Stimulated activated CD4-positive, alpha-beta T cell treated with anti-CD3 and anti-CD28 coated beads, Interleukin-4, amount 100 ng/mL, for 1 hour (primary cell): ENCODE measurements at places on chromosomes 6 and 20.
A peak's percentile ranks its signal among the peaks of the same experiment; 100 is the strongest.

DNA sequence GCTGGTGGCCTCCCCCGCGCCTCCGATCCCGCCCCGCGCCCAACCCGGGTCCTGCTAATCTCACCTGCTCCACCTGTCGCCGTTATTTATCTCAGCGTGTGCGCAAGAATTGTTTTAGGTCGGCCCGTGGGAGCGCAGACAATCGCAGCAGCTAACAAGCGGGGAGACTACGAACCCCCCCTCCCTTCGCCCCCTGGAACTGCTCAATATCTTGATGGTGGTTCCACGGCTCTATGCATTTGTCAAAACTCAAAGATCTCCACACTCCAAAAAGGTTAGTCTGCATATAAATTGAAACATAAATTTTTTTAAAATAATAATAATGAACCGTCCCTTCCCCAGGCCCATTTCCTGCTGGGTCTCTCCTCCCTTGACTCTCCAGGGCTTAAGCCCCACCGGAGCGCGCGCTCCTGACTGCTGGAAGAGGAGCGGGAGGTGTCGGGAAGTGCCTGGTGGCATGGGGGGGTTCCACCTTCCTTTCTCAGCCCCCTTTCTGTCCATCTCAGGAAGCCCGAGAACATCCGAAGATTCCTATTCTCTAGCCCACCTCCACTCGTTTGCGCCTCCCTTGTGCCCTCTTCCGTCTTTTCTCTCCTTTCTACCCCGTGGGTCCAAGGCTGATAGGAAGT lies 1.6 kb upstream of the MDGA1 start:
- peak; percentile 67 for DNase-seq

DNA sequence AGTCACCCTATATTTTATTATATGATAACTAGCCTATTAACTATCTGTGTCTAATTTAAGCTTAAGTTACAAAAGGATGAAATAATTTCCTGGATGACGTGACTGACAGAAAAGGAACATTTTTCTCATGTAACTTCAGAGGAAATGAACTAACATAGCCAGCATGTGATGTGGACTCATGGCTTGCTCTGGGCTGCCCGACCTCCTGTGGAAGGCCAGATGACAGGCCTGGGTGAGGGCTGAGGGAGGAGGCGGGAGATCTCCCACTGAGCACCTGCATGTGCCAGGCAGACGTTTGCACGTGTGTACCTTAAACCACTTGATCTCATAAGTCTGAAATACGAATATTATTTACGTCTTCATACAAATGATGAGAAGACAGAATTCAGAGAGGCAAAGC lies 321.1 kb downstream of the SYNE1 start:
- no peak for DNase-seq

DNA sequence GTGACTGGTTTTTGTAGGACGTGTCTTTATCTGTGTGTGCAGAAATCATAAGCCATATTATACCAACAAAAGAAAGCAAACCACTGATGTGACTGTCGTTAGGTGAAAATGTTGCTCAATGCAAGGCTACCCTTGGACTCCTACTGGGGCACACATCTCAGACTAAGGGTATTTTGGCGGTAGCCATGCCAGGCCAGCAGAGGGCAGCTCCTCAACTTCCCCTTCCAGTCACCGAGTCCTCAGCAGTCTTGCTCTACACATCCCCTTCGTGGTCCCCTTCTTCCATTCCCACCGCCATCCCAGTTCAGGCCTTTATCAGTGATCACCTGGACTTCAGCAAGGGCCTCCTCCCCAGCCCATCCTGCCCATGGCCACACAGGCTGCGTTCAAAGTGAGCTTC lies 113.7 kb upstream of the GGTLC1 start:
- DNase-seq = no peak

DNA sequence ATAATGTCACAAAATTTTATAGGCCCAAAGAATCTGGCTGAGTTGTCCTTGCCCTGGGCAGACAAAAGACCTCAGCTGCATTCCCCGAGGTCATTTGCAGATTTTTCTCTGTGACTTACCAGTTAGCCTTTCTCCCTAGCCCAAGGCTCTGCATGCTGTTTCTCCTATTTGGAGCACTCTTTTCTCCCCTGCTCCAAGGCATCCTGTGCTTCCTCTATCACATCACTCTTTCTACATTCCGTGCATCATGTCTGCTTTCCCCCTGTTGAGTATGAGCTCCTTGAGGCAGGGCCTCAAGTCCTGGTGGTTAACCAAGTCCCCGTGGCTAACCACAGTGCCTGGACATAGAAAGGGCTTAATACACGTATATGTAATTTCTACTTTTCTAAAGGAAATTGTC lies 593 bp upstream of the GSTA3 start:
- no peak for DNase-seq

DNA sequence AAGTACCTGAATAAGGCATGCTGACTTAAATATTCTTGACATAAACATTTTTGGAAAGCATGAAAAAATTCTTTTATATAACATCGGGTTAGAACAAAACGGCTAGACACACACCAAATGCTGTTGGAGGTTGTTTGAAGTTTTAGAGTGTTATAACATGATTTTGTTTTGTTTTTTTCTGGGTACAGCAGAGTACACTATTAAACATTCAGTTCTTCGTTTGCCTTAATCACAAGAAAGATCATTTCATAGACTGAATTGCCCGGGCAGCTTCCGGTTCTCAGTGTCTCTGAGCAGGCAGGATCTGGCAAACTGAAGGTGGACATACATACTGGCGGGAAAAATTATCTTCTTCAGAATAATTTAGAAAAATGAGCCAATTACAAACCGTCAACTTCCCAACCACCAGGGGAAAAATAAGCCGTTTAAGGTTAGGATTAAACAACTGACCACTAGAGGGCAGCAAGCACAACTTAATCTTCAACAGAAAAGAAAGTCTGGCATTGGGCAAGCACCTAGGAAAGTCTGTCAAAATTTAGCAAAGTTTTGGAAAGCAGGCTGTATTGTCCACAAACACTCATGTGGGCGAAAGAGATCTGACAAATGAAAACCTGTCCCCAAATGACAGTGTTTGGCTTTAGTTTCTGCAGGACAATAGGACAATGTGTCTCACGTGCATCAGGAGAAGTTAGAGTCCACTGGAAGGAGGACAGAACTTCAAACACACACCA lies 15.0 kb downstream of the ZNF217 start:
- no peak for DNase-seq

- no peak for DNase-seq
These were observed 26.4 kb downstream of the LYRM2 start for GRCh38 chr6:89612121-89612520.

GRCh38 chr20:17431621-17432364 lies 99.4 kb downstream of the BFSP1 start:
- DNase-seq = peak; percentile 44

- DNase-seq = no peak
These were observed 43.1 kb upstream of the NEDD9 start for GRCh38 chr6:11275598-11275997.

- DNase-seq = no peak
These were observed 152.3 kb upstream of the BEND6 start for GRCh38 chr6:56802584-56802983.

DNA sequence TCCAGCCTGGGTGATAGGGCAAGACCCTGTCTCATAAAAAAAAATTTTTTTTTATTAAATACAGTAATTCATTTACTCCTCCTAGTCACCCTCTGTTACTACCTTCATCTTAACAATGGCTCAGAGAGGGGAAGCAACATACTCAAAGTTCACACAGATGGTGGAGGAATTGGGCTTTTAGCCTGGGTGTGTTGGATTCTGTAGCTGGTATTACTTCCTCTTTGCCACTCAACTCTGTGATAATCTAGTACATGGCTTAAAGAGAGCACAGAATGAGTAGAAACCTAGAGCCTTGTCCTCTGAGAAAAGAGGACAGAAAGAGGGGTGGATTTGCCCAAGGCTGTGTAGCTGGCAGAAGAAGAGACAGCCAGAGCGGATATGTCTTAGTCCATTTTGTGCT lies 96.6 kb downstream of the DLGAP4 start:
- no peak for DNase-seq

DNA sequence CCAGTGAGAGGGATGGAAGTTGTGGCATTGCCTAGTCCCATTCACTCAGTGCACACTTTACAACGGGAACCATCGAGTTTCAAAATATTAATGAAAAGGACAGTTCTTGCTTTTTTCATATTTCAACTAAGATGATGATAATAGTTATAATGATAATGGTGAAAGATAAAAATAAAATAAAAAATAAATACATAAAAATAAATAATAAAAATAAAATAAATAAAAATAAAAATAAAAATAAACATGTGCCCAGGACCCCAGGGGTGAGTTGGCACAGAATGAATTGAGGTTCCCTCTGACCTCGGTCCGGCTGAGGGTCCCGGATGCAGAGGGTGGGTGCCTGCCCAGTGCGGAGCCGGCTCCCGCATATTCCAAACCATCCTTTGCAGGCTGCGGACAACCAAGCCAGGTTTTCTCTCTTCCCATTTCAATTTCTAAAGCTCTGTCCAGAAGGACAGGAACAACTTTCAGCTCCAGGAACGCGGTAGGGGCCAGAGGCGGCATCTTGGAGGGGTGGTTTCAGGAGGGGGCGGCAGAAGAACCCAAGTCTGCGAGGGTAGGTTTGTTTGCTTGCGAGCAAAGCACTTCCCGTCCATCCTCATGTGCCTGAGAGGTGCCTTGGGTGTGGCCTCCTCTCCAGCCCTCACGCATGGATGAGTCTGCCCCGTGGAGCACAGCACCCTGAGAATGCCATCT lies 236.8 kb downstream of the DLL1 start:
- no peak for DNase-seq

GRCh38 chr20:46128310-46129151 lies 10.4 kb downstream of the CD40 start:
- no peak for DNase-seq

DNA sequence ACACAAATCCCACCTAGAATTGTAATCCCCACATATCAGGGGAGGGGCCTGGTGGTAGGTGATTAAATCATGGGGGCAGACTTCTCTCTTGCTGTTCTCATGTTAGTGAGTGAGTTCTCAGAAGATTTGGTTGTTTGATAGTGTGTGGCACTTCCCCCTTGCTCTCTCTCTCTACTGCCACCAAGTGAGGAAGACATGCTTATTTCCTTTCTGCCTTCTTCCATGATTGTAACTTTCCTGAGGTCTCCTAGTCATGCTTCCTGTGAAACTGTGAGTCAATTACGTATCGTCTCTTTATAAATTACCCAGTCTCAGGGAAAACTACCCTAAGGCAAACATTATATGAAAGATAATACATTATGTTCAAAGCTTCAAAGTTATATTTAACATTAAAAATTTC lies 1297.5 kb upstream of the CITED2 start:
- DNase-seq = no peak

- no peak for DNase-seq
These were observed 392.2 kb upstream of the MARCKS start for GRCh38 chr6:113464960-113465359.

DNA sequence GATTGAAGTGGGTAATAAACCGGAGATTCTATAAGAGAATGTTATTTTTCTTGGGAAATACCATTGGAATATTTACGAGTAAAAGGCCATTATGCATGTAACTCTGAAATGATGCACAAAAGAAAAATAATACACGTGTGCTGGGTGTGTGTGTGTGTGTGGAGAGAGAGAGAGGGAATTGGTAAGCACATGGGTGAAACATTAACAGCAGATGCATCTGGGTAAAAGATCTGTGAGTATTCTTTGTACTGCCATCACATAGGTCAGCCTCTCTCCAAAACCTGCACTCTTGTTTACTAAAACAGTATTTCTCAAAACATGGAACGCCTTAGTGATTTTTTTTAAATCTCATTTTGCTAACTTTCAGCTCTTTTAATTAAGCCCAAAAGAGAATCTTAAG lies 28.9 kb downstream of the EYA2 start:
- no peak for DNase-seq

DNA sequence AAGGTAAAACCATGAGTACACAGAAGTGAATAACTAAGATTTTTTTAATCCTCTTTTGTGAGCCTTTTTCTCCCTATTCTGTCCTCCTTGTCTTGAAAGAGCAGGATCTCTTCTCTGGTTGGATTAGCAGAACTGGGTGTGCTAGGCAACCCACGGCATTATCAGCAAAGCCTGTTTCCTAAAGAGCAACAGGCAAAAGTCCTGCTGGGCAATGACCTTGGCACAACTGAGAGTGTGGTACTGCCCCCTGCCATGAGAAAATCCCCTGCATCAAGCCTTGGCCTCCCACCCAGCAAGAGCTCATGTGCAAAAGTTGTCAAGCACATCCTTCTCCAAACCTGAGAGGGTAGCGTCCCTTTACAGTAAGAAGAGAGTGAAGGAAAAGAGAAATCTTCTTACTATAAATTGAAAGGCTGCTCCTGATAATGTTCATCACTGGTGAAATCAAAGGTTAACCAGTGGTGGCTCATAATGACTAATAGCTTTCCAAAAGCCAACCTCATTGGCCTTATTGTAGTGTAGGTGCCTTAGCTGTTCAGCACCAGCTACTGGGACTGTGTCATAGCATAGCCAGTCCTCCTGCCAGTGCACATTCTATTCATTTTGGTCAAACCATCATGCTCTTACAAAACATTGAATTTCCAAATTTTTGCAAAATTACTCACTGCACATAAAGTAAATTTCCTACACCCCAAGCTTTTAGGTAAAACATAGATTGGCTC lies 17.1 kb downstream of the KIF6 start:
- DNase-seq = no peak

GRCh38 chr20:1298166-1298565 lies 30.8 kb downstream of the SDCBP2 start:
- DNase-seq = no peak

- no peak for DNase-seq
These were observed 122.3 kb downstream of the TBXT start for GRCh38 chr6:166045173-166045859.

GRCh38 chr6:52620055-52620905 lies 43.4 kb upstream of the TRAM2 start:
- DNase-seq = no peak
